ENCODE measurements at places on chromosomes 7 and 10.

- no peak for DNase-seq
Observed at GRCh38 chr7:142874409-142874808, 11.1 kb downstream of the TRPV6 start.

DNA sequence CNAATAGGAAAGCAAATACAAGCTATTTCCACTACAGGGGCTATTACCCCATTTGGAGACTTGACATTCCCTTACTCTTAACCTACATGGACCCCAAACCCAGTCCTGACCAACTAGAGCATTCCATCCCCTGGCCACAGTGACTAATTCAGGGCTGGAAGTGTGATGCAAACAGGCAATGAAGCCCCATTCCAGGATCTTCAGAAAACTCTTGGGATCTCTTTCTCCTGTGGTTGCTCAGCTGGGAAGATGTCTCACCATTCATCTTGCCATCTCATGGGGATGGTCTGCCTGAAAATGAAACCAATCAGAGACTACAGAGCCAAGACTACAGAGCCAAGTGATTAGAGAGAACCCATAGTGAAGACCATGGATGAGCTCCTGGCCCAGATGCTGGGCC is 206.2 kb downstream of the ZNF365 start:
- no peak for DNase-seq

- no peak for DNase-seq
Observed at GRCh38 chr10:74233281-74233680, 82.3 kb downstream of the ADK start.

- DNase-seq, result no peak
Observed at GRCh38 chr10:126111516-126111915, 215.2 kb downstream of the FANK1 start.

DNA sequence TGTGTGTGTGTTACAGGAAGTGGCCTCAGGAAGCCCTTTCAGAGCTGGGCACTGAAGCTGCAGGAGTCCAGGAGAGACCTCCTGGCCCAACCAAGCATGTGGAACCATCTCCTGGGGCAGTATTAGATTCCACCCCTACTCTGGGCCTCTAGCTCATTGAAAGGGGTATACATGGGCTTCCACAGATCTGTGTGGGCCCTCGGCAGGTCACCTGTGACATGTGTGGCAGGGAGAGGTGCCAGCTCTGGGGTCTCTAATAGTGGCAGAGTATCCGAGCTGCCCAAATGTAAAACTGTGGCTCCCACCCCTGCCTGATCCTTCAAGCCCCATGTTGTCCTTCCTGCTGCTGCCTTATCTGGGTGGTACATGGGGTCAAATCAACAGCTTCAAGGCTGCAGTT is 144.1 kb downstream of the GLCCI1 start:
- DNase-seq, result no peak

- no peak for DNase-seq
Observed at GRCh38 chr10:14017467-14017866, 313.3 kb downstream of the FRMD4A start.

DNA sequence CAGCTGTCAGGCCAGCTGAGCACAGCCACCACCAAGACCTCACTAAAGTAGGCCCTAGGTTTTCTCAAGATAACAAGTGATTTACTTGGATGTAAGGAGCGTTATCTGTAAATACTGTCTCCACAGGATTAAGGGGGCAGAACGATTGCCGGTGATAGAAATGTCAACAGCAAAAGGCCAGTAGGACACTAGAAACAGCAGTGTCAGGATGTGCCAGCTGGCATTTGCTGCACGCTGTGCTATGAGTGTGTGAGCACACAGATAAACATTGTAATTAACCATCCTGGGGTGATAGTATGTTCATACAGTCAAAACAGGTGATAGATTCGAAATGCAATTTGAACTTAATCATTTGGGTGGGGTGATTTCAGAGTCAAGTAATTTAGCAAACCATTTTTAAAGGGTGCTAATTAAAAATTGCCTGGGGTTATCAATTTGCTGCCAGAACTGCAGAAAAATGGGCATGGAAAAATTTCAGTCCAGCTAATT is 36.3 kb upstream of the NOBOX start:
- no peak for DNase-seq

- no peak for DNase-seq
Observed at GRCh38 chr7:116990056-116990455, 36.8 kb downstream of the ST7 start.

- DNase-seq, result no peak
Observed at GRCh38 chr10:11429439-11430052, 181.9 kb downstream of the USP6NL start.

Data from stimulated activated CD8-positive, alpha-beta memory T cell treated with anti-CD3 and anti-CD28 coated beads, Interleukin-4, amount 100 ng/mL, for 4 hours (primary cell).